ENCODE measurements at places on chromosomes 1 and 21.

- no peak for DNase-seq
These were observed 3.0 kb upstream of the PEX10 start for GRCh38 chr1:2415337-2415736.

DNA sequence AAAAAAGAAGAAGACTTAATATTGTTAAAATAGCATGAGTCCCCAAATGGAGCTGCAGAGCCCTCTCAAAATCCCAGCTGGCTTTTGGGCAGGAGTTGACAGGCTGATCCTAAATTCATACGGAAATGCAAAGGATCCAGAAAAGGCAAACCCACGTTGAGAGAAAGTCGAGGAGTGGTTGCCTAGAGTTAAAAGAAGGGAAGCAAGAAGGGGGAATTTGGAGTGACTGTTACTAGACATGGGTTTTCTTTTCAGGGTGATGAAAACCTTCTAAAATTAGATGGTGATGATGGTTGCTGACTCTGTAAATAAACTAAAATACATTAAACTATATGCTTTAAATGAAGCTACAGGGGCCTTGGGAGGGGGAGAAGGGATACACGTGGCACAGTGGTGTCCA lies 1.6 kb downstream of the DNMT3L start:
- no peak for DNase-seq

DNA sequence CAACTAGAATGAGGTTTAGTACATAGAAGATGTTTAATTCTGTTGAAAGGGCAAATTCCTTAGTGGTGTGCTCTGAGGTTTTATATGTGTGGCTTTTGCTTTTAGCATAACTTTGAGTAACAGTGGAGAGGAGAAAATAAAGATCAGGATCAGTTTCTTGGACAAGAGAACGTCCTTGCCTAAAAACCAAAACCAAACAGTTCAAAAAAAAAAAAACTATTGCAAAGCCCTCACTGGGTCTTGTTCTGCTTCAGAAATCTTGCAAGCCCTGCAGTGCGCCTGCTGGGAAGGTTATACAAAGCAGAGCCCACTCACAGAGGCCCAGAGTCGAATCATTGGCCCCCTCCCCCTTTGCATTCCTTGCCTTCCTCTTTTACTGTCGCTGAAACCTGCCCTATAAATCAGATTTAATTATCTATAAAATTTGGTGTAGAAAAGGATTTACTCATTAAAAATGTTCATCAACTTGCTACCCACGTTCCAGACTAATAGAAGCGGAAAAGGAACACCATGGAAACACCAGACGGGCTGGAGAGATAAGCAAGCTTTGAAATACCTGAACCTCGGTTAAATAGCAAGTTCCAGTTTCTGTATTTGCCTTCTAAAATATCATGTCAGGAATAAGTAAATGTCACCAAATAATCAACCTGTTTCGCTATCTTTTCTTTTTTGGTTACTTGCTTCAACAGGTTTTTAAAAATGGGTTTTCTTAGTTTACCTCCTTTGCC lies 201.6 kb upstream of the PTBP2 start:
- DNase-seq = no peak

DNA sequence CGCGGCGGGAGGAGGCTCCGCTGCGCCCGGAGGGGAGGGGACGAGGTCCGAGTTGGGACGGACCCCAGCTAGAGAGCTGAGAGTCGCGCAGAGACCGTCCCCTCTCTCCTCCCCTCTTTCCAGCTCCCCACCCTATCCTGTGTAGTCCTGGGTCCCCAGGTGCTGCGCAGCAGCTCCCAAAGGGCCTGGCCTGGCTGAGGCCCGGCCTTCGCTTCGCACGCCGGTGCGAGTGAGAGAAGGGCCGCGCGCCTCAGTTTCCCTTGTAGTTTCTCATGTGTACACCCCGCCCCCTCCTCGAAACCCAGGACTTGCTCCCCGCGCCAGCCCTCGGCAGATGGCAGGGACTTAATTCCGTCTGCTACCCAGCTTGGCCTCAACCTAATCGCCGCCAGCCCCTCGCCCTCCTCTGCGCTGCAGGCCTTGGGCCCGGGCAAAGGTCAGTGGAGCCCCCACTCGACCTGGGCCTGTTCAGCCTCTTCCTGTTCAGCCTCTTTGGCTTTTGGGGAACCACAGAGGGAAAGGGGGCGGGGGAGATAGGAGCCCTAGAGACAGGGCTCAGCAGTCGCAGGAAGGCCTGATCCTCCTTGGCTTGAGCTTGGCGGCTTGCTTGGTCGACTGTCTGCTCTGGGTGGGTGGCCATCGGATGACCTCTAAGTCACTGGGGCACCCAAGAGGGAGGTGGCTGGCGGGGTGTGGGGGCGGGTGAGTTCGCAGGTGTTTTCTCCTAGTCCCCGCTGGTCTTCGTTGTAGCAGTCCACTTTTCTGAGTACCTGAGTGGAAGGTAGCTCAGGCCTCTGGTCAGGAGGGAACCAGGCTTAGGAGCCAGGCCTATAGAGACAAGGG lies 1.0 kb downstream of the ZNF687 start:
- no peak for DNase-seq

GRCh38 chr1:150985179-150985825 lies 3.2 kb downstream of the ANXA9 start:
- no peak for DNase-seq

GRCh38 chr1:18322368-18323032 lies 158.2 kb upstream of the KLHDC7A start:
- no peak for DNase-seq

- no peak for DNase-seq
These were observed 19.4 kb upstream of the TTC4 start for GRCh38 chr1:54696262-54696661.

GRCh38 chr1:203629016-203629506 lies 2.4 kb downstream of the ATP2B4 start:
- DNase-seq = no peak

GRCh38 chr1:239956263-239956662 lies 135.4 kb upstream of the FMN2 start:
- no peak for DNase-seq
